ENCODE measurements at places on chromosomes 2 and 18. TPM values are rescaled to one million over a fixed set of nuclear protein-coding genes. Genes with fewer than 3 reads are reported as not detected.

Gene UCN
- 0.55 TPM for total RNA-seq

DNA sequence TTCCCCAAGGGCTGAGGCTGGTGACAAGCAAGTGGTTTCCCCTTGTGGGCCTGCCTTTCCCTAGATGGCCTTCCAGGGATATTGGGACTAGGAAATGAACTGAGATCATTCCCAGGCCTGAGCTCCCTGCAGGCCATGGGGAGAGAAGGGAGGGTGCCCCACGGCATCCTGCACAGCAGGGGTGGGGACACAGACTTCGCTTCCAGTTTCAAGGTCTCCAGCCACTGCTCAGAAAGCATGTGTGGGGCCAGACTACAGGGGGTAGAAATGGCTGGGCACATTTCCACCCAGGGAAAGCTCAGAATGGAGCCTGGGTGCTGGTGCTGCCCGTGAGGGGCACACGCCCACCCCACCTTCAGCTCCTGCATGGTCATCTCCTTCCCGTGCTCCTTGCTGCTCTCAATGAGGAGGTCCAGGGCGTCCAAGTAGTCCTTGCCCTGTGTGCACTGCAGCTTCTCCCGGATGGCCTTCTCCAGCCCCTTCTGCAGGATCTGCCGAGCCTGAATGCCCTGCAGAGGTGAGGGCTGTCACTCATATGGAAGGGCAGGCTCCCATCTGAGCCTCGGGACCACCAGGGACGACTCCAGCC lies 13.2 kb downstream of the CYP26B1 start:
- DNase-seq = no peak

DNA sequence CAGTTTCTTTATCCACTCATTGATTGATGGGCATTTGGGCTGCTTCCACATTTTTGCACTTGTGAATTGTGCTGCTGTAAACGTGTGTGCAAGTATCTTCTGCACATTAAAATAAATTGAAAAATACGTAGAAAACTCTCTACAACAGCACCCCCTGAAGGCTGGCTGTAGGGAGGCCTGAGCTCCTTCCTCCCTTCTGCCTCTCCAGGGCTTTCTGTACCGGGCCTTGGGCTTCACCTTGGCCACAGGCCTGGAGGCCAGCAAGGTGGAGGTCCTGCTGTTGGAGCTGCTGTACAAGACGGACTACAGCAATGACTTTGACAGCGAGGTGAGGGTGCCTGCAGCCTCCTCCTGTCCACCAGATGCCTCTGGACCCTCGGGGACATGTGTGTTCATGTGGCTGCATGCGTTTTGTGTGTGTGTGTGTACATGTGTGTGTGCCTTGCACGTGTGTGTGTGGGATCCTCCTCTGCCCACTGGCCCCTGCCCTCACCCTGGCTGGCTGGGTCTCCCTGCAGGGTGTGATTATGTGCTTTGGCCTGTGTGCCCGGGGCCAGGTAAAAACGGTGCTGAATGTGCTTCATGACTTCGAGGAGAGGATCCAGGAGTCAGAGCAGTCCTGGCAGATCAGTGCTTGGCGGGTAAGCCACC lies 29.2 kb downstream of the MROH2A start:
- DNase-seq = no peak

GRCh38 chr2:230666885-230667712 lies 45.5 kb upstream of the CAB39 start:
- DNase-seq = no peak

- DNase-seq = no peak
Observed at GRCh38 chr18:61397222-61397621, 64.0 kb downstream of the CDH20 start.

- DNase-seq = no peak
Observed at GRCh38 chr2:127187831-127188230, 32.3 kb downstream of the CYP27C1 start.

DNA sequence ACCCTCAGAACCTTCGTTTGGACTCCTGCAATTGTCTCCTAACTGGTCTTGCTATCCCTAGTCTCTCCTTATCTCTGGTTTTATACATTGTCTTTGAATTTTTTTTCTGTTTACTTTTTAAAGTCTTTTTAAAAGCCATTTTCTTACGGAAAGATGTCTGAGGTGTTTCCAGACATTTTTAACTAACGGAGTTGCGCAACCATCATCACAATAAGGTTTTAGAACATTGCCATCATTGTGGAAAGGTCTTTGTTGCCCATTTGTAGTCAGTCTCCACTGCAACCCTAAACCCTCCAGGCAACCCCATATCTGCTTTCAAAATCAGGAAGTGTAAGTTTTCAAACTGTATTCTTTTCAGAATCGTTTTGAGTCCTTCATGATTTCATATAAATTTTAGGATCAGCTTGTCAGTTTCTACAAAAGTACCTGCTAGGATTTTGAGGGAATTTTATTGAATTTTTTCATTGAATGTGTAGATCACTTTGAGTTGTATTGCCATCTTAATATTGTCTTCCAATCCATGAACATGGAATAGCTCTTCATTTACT lies 46.3 kb downstream of the ANKRD12 start:
- no peak for DNase-seq

Gene TMEM198
- total RNA-seq = 1.7 TPM

DNA sequence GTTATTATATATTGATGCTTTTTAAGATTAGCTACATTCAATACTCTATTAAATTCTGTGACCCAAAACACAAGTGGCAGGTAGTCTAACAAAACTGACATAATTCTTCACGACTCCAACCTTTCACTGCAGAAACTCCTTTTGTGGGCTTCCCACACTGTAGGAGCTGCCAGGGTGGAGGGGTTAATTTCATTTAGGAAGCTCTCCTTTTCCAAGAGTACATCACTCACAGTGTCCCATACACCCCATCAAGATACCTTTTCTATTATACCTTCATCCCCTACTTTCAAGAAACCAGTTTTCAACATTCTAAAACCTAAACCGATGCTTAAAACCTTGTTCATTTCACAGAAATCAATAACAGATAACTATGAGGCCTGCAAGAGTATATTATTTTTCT lies 825 bp downstream of the THUMPD2 start:
- DNase-seq = no peak

- DNase-seq = no peak
Observed at GRCh38 chr2:29694741-29695140, 226.6 kb downstream of the ALK start.

Gene CNRIP1
- total RNA-seq = 11.1 TPM

GRCh38 chr2:238709325-238710025 lies 138.4 kb upstream of the TWIST2 start:
- DNase-seq = no peak

Gene SLC9A2
- 0.15 TPM for total RNA-seq

DNA sequence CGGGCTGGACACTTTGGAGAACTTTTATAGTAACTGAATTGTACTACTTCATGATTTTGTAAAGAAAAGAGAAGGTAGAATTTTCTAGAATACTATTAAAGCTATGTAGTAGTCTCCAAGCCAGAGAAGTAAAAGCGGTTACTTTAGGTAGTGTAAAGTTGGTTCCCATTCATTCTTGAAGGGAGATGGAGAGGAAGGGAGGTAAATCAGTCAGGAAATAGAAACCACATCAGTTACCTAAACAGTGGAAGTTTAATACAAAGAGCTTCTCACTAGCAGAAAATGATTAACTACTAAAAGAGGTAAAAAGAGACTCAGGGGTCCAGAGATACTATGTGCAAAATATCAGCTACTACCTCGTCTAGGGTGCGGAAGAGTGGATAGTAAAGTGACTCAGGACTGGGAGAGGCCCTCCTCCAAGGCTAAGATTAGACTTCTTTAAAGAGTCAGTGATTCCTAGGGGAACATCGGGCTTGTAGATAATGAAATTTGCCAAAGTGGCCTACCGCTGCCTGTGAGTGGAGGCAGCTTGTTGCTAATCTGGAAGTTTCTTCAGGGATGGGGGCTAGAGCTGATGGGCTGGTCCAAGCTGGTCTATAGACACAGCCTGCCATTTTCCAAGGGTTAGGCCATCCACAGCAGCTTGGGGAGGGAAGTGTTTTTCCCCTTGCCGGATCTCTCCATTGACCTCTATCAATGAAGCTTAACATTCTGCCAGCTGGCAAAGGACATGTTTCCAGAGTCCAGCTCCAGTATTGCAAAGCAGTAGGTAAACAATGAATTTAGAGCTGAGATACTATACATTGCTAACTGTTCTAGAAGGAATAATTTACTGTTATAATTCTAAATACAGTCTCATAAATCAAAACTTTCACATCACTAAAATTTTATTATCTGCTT lies 246.4 kb upstream of the BOD1L2 start:
- no peak for DNase-seq

GRCh38 chr2:120840795-120841487 lies 105.3 kb downstream of the GLI2 start:
- DNase-seq = peak; percentile 5

DNA sequence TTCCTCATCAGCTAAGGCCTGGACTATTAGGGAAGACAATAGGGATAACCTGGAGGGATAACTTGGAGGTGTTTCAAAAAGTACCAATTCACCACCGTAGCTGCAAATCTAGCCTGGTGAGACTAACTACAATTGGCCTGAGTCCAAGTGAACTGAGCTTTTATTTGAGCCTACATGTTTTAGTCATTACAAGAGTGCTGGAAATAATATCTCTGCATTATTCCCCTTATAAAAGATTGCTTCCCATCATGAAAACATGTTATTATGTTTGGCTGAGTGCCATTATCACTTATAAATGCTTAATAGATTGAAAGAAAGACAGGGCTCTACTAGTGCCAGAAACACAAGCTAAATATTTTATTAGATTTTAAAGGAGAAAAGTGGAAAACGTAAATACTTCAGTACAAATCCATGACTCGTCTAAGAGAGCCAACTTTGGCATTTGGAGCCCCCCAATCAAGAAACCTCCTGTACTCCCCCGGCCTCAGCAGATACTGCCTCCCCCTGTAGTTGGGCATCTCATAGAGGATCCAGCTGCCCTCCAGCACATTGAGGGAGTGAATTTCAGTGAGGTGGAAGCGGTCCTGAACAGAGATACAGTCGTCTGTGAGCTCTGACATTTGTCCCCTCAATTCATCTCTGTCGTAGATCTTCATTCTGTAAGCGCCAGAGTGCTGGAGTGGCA lies 3.6 kb downstream of the CRYGB start:
- DNase-seq = no peak

DNA sequence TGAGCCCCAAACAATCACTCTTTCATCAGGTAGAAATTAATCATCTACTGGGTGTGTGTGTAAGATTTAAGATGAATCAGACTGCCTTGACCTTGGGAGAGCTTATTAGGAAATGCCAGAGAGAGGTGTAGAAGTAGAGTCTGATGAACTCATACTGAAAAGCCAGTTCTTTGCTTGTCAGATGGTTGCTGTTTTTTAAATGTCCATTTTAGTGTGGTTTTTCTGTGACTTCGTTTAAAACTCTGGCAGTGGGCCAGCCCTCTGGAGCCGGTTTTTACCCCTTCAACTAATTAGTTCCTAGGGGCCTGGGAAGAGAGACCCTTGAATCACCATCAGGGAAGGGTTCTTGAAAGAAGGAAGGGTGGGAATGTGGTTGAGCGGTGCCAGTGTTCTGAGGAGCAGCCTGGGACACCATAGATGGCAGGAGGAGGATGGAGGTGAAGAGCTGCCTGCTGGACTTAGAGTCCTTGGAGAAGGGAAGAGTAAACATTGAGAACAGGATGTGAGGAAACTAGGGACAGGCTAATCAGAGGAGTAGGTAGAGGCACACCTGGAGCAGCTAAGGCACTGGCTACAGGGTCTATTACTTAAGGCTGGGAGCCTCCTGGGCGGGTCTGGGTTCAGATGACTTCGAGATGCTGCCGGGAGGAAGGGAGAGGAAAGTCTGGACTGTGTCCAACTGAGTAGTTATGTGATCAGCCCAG lies 66.1 kb downstream of the LRRFIP1 start:
- no peak for DNase-seq

- DNase-seq = no peak
Observed at GRCh38 chr2:201349601-201350000, 7.5 kb downstream of the FLACC1 start.

DNA sequence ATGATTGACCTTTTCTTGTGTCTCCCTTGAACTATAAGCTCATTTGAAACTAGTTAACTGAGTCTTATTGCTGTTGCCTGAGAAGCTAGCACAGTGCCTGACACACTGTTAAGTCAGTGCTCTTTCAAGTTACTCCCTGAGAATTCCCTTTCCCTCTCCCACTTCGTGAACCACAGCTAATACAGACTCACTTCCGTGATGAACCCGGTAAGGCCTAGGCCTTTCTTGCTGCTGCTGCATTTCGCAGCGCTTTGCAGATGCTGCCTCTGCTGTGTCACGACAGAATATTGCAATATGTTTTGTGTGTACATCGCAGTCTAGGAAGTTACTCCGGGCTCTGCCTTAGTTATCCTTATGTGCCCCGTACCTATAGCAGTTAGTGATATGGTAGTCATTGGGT lies 42.8 kb downstream of the LIMS1 start:
- no peak for DNase-seq

All from left ventricle myocardium superior (tissue), 1 donor.